Activated T-helper 2 cell treated with anti-CD3 and anti-CD28 coated beads, Interferon-gamma antibody, Interleukin-2, Interleukin-4, amounts not matched to agents 10 μg/mL and 5 μg/mL and 100 μg/mL, durations not matched to agents 14 hours and 24 hours and 36 hours (primary cell): ENCODE measurements at places on chromosomes 1 and 21.

DNA sequence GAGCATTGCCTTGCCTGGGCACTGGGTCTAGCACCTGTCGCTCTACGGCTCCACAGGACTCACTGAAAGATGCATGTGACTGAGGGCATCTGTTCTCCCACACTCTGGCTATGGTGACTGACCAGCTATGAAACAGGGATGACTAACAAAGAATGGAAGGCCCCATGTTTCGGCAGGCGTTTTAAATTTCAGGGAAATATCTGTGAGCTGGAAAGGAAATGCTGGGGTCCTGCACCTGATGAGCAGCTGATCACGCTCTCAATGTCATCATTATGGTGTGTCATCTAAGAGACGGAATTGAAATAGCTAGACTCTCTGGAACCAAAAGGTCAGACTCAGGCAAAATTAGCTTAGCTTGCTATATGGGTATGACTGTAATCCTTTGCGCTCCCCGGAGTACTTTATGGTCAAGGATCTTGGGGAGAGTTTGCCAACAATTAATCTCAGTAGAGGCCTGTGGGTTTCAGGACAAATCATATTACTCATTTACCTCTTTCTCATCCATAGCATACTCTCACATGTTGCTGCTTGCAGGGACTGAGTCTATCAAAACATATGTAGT lies 24.5 kb upstream of the PALMD start:
- no peak for DNase-seq

DNA sequence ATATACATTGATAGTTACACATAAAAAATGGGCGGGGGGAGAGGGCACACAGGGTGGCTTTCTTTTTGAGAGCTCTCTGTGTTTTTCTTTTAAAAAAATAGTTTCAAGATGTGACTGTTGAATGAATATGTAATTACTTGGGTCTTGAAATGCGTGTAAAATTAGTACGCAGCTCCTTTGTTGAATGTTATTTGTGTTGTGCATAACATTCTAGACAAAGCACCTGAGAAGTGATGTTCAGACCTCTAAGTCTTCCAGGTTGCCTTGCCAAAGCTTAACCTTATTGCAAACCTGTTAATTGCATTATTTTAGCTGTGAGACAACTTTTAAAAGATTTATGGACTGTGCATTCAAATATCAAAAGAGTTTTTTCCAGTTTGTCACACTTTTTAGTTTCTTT lies 5.4 kb downstream of the PBX1 start:
- no peak for DNase-seq

DNA sequence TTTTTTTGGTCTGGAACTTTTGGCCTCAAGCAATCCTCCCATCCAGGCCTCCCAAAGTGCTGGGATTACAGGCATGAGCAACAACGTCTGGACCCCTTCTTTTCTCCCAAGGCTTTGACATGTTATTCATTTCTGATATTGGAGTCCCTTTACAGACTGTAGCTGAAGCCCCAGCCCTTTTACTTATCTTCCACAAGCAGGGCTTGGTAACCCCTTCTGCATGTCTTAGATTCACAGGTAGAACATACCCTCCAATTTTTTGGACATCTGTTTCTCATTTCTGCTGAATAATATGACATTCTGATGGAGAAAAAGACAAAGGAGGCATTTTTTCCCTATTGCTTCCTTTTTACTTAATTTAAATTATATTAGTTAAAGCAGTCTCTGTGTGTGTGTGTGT lies 39.2 kb upstream of the RGS21 start:
- no peak for DNase-seq

DNA sequence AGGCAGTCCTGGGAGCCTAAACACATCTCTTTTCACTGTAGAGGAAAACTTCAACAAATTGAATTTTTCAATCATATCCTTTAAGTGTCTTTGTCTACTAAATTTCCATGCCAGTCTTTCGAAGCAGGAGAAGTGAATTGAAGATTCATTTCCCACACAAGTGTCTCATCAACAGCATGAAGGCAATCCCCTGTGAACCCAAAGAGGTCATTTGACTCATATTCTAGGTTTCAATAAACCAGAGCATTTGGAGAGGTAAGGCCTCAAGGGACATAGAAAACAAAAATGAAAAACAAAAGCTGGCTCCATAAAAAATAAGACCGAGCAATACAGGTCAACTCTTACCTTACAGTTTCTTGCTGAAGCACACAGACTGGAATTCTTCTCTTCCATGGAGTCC lies 94.1 kb upstream of the ATP1B1 start:
- no peak for DNase-seq

DNA sequence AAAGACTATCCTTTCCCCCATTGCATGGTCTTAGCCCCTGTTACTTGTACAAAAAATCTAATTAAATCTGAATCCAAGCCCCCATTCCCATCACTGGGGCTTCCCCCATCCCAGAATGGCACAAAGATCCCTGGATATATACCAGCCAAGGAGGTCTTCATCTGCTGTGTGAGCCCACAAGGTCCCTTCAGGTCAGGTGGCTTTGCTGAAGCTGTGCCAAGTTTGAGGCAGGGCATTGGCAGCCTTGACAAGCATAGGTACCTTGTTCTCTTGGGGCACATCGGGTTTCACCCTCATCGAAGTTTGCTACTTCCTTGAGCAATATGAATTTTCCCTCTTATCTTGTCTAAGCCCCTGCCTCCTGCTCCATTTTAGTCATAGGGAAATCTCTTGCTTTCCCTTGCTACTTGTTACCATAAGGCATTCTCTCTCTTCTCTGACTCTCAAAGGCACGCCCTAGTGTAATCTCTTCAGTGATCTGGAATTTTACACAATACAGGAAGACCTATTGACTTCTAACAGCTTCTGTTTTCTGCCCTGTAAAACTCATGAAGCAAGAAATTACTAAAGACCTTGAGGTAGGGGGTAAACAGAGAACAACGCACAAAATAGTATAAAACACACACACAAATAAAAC lies 71.4 kb upstream of the COG2 start:
- no peak for DNase-seq

GRCh38 chr21:46437096-46437498 lies 21.6 kb upstream of the DIP2A start:
- no peak for DNase-seq

DNA sequence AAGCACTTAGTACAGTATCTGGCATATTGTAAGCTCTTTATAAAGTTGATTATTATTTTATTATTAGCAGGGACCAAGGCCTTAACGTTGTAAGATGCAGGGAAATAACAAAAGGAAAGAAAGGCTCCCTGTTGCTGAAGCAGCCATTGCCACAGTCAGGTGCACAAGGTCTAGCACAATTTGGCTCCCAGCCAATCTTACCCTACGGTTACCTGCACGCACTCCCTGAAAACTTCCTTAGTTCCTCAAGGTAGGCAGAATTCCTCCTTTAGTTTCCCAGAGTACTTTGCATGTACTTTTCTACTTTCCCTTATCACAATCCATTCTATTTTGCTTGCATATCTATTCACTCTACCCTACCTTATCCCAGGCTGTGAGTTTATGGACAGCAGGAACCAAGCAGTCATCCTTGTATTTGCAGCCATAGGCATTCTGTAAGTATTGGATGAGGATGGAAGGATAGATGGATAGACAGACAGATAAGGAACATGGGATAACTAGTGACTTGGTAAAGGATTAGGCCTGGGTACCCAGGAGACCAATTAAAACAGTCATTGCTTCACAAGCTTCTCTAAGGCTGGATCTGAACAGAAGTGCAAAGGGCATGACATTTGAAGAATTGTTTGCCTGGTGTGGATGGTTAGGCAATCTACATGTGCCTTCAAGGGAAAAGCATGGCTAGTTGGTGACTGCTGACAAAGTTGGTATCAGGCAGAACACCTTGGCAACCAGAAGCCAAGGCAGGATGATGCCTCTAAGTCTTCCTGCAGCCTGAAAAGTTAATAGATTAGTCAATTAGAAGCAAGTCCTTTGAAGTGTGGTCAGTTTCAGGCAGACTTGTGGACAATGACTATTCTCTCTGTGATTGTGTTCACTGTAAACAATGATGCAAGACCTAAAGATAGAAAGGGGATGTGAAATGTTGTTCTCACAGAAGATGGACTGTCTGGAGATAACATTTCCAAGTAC lies 20.8 kb upstream of the JAK1 start:
- no peak for DNase-seq

- no peak for DNase-seq
These were observed 7.9 kb downstream of the TIAM1 start for GRCh38 chr21:31335957-31336738.

DNA sequence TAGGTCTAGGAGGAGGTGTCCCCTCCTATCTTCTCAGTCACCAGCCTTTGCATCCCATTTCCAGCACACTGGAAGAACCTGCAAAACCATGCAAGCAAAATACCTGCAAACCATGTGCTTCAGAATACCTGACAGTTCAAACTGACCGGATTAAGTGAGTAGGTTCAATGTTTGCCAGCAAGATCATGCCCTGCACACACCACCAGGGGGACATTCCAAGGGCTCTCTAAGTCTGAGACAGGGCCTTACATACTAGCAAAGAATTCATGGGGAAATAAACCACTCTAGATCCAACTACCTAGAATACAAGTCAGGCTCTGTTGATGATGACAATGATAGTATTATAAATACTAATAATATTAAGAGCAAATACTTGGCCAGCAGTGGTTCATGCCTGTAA lies 27.6 kb downstream of the INPP5B start:
- DNase-seq = no peak

DNA sequence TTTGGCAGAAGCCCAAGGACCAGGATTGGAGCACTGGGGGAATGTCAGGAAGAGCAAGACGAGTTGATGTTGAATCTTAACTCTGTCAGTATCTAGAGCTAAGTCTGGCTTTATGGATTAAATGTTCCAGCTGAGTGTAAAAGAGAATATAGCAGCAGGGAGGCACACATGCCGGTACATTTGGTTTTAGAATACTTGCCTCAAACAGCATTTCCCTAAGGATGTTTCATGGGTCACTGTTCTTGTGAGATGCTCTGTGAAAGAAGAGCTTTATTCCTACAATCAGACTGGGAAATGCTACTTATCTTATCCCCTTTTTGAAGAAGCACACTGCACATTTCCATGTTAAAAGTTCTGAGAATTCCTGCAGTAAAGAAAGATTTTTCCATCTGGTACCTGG lies 440.3 kb upstream of the B3GALT2 start:
- no peak for DNase-seq

DNA sequence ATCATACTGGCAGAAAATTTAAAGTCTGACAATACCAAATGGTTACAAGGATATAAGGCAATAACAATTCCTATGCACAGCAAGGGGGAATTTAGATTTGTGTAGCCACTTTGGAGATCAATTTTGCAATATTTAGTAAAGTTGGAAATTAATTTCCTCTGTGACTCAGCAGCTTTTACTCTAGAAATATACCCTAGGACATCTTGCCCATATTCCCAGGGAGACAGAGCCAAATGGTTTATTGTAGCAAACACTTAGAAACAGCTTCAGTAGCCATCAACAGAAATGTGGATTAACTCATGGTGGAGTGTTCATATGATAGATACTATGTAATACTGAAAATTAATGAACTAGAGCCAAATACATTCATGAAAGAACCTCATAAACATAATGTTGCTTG lies 104.6 kb downstream of the BACH1 start:
- DNase-seq = no peak

DNA sequence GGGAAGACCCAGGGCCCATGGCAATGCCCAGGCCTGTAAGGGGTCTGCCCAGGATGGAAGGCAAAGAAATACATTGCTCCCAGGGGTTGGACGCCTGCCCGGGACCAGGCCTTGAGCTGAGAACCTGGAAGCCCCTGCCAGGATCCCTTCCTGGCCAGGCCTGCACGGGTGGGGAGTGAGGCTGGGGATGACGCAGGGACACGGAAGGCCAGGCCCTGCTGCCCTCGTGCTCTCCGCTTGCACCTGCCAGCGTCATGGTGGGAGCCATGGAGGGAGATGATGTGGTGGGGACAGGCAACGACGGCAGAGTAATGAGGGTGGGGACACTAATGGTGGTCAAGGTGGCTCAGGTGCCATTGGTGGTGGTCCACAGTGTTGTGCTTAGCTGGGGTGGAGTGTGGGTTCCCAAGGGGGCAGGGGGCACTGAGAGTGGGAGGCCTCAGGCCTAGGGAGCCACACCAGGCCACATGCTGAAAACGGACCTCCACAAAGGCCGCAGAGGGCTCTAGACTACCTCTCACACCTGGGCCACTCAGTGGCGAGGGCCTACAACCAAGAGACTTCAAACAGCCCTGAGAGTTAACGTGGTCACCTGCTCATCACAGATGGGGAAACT lies 4.3 kb downstream of the HES3 start:
- no peak for DNase-seq

DNA sequence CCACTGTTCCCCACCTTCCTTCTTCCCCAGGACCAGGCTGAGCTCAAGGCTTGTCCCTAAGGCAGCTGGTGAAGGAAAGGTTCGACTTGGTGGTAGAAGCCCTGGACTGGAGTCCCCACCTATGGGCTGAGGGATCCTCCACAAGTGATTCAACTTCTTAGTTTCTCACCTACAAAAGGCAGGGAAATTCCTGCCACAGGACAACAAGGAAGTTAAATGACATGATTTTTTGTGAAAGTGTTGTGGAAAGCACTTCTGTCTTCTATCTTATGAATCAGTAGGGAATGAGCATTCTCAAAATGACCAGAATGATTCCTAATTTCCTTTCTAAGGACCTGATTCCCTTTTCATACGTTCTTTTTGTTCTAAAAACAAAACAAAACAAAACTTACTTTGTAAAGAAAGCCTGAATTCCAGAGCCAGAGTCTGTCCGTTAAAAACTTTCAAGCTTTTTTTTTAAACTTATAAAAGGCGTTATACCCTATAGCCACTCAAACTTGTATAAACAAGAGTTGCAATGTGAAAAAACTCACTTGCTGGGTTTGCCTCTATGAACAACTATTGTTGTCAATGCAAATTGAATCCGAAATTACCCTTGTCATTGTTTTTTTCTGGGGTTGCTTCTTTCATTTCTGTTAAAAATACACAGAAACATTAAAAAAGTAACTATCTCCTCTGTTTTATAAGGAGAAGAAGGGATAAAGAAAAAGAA lies 12.2 kb downstream of the KCNJ15 start:
- DNase-seq = no peak

DNA sequence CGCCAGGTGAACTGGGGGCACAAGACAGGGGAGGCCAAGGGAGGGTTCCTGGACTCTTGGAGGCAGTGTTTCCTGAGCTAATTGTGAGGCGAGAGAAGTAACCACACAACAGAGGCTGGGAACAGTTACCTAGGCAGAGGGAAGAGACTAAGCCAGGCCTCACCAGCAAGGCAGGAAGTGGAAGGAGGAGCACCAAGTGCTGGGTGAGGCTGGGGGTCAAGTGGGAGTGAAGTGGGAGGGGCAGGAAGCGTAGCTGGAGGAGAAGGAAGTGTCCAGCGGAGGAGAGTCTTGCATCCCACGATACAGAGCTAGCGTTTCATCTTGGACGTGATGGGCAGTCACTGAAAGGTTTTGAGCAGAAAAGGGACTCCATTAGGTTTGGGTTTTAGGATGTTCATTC lies 48.3 kb upstream of the CAPZB start:
- DNase-seq = no peak

GRCh38 chr1:46577671-46578070 lies 26.2 kb upstream of the KNCN start:
- no peak for DNase-seq

- no peak for DNase-seq
These were observed 46.2 kb downstream of the MTR start for GRCh38 chr1:236841341-236841740.
